ENCODE measurements at places on chromosomes 2 and 18.

- no peak for DNase-seq
These were observed 206.1 kb downstream of the SMAD2 start for GRCh38 chr18:47724186-47724975.

DNA sequence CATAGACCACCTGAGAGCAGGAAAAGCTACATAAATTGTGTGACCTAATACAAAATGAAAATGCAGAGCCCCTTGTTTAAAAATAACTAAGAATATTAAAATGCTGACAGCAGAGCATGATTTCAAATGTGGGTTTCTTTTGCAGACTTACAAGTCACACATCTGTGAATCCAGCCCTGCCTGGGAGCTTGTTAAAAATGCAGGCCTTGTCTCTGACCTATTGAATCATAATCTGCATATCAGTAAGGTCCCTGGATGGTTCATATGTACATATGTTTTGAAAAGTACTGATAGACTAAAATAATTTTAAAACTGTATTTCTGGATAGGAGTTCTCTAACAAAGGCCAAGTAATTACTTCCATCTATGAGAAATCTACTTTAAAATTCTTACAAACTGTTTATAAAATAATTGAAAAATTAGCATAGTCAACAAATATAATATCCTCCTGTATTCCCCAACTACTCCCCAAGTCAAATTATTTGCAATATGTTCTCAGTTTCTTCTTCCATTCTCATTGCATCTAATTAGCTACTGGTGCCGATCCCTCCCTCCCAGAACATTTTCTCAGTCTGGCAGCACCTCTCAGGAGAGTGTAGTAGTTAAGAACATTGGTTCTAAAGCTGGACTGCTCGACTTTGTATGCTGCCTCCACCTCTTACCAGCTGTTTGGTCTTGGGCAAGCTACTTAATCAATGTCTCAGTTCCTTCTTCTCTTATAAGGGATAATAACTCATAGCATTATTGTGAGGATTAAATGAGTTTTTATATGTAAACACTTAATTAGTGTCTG lies 1040.4 kb upstream of the CDH2 start:
- no peak for DNase-seq

DNA sequence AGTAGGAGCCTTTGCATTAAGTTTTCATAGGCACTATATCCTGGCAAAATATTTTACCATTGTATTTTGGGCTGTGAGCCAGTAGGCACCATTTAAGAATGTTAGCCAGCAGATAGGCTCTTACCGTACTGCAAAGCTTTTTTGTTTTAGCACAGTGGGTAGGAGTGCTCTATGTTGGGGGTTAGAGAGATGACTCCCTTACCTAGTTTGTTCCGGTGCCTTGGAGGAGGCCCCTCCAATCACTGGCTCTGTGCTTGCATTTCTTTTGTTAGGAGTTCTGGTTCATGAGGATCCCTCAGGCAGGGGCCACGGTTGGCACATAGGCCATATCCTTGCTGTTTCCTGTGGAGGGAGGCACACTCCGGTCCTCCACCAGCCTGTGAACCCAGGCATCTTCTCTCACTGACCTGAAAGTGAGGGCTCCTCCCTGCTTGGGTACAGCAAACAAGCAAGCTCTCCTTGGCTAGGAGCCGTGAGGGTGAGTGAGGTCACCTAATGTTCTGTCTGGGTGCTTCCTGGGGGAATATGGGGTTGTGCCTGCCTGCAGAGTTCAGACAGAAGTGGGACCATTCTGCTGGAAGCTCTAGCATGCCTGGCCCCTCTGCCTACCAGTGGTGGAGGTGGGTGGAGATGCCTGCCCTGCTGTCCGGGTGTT lies 29.8 kb downstream of the LTBP1 start:
- DNase-seq, result no peak

- no peak for DNase-seq
These were observed 75.8 kb upstream of the LRPPRC start for GRCh38 chr2:44071454-44072046.

DNA sequence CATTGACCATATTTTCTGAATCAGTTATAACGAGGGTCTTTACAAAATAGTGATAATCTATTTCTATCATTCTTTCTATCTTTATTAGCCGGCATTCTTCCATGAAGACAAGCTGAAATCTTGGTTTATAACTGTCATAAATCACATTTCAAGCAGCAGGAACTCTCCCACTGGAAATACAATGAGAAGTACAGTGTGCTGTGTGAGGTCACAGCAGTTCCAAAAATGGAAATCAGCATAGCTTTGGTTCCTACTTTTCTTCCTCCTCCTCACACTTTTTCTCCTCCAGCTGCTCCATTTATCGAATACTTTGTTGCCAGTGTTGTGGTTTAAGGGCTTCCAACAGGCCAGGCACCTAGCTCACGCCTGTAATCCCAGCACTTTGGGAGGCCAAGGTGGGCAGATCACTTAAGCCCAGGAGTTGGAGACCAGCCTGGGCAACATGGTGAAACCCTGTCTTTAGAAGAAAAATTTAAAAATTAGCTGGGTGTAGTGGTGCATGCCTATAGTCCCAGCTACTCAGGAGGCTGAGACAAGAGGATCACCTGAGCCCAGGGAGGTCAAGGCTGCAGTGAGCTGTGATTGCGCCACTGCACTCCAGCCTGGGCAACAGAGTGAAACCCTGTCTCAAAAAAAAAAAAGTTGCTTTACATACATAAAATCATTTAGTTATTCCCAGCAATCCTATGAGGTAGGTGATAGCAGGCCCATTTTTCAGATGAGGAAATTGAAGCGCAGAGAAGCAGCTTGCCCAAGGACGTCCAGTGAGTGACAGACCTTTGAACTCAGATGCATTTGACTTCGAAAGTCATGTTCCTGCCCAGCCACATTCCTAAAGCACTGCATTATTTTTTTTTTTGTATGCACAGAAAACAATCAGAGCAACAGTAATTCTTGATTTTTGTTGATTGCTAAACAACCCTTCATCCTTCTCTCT lies 34.0 kb upstream of the GPR55 start:
- no peak for DNase-seq

GRCh38 chr2:194616334-194616733 lies 1040.7 kb upstream of the SLC39A10 start:
- no peak for DNase-seq

DNA sequence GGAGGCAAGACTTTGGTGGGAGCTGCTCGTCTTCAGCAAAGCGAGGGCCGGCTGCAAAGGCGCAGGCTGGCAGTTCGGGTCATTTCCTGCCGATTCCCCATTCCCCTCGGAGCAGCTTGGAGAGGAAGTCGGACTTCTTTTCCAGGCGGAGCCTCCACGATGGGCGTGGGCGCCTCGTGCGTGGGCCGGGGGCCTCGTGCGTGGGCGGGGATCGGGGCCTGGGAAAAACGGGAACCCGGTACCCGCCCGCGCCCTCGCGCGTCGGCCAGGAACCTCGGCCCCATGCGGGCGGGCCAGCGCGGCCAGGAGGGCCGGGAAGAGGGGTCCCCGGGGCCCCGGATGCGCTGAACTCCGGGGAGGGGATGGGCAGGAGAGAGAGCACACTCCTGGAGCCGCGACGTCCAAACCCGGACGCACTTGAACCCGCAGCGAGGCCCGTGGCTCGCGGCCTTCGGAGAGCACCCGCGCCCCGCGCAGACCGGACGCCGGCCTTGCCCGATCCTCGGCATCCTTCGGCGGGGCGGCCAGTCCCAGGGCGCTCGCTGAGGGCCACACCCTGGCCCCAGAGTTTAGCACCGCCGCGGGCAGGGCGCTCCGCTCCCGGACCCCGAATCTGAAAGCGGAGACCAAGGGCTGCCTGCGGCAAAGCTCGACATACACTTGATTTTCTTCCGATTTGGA lies 368.4 kb downstream of the MTX2 start:
- peak; percentile 76 for DNase-seq

DNA sequence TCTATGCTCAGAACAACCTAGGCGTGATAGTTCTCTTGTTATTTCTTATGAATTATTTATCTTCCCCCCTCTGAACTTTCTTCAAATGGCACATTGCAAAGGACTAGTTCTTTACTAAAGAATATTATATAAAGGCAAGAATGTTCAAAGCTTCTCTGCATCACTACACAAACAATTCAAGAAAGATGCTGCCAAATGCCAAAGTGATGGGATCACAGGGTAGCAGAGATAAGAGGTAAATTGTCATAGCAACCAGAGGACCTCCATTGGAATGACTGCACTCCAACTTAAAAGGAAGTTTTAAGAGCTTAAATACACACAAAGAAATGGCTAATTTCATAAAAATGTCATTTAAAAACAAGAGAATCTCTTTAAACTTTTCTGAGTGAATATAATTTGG lies 72.8 kb downstream of the AQP4 start:
- DNase-seq, result peak; percentile 13

DNA sequence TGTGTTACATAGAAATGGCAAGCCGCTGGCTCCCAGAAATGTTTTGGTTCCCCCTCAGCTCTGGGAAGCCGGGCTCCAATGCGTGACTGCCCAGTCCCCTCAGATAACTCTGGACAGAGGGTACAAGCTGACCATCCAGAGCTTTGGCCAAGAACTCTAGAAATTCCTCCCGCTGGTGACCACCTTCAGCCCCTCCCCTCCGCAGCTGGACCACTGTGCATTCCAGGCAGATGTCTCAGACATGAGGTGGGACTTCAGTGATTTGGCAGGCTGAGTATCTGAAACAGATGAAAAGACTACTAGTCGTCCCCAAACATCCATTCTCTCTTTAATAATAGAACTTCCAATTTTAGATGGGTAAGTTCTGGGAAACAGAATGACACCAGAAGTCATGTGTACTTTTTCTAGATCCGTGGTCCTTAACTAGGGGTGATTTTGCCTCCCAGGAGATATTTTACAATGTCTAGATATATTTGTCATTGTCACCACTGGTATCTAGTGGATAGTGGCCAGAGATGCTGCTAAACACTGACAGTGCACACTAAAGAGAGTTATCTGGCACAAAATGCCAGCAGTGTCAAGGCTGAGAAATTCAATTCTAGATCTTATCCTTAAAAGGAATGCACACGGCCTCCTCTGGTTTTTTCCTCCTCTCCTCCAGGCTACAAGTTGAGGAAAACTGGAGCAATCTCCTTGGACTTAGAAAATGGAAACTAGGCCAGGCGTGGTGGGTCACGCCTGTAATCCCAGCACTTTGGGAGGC lies 294.3 kb downstream of the SRBD1 start:
- DNase-seq, result no peak

- peak; percentile 46 for DNase-seq
These were observed 13.0 kb upstream of the FAHD2A start for GRCh38 chr2:95389245-95390119.
